ENCODE measurements at places on chromosomes 3 and 15.

DNA sequence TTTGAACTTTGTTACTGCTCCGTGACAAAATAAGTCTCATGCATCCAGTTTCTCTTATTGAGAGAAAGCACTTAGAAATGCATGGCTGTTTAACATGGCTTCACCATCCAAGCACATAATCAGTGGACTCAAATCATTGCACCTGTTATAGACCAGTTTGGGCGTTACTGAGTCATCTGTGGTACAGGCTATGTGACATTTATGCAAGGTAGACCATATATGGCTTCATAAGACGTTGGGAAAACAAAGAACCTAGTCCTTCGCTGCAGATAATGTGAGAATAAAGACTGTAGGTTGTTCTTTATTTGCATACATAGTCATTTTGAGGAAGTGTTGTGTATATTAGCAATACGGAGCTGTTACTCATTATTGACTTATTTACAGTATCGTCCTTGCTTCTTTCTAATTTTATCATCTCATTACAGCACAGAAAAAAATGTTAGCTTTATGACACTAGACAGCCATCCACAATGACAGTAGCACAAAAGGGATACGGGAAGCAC is 374.7 kb downstream of the IL5RA start:
- DNase-seq: no peak

DNA sequence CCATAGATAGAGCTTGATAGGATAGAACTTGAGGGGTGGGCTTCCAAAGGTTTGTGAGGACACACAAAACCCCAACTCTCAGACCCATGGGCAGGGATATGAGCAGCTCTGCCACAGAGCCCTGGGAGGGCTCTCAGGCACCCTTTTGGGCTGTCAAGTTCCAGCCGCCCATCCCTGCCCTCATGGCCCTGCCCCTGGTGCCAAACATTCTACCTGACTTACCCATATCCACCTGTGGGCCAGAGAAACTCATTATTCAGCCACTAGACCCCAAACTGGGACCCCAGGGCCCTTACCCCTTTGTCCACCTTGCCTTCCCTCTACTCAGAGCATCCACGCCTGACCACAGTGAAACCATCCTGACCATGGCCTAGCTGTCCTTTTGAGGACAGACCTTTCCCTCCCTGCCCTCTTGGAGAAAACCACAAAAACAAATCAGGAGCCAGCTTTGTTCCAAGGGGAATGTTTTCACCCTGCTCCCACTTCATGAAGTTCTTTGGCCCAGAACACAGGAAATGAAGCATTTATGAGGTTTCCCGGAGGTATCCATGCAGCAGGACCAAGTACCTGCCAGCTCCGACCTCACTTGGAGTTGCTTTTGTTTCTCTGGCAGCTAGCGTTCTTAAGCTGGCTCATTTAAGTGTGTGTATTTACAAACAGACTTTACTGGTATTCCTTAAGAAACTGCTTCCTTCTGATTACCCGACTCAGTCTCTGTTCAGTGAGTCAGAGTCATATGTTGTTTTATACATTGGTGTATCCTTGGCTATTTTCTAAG is 34.2 kb upstream of the GALNT15 start:
- DNase-seq: no peak

DNA sequence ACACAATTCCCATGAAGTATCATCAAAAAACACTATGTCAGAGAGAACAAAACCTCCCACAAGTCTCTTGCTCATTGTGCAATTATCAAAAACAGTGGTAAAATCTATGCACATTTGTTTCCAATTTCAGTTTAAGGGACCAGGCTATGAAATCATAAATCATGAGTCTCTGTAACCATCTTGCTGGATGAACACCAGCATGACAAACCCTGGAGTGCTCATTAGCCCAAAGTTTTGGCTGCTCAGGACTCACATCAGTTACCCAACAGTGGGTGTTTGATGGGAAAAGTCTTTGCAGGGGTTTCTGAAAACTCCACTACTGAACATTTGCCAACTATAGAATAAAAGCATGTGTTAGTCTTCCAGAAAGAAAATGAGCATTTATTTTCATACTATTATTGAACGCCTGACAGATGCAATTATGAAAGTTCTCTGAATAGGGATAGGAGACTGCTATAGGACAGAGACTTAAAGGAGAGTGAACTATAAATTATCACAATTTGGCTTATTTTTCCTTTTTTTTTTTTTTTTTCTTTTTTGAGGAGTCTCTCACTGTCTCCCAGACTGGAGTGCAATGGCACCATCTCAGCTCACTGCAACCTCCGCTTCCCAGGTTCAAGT is 240.8 kb upstream of the KCNMB2 start:
- no peak for DNase-seq

DNA sequence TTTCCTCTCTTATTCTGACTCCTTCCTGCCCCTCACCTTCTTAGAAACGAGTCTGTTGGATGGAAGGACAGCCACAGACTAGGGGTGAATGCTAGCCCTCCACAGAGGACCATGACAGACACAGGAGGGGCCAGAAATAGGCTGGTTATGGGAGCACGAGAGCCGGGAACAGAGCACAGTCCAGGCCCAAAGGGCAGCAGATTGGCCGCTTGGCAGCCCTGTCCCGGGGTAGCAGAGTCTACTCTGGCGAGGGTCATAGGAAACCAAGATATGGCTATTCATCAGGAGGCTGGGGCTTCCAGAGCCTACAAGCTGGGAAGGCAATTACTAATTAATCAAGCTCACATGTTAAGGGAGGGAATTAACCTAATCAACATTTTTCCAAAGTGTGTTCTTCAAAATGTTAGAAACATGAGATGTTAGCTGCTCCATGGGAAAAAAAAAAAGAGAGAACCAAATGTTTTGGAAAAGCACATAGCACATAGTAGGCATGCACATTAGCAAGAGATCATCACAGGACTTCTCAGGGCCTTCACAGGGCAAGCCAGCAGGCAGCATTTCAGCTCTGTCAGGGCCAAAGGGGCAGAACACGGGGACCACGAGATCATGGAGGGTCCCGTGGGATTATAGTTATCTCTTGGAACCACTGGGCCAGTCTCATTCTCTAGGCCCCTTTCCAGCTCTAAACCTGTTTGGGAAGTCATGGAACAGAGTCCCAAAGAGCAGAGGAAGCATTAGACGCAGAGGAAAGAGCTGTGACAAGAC is 13.3 kb downstream of the SEMA3G start:
- no peak for DNase-seq
